ENCODE measurements at places on chromosomes 6 and 20. TPM values are rescaled to one million over a fixed set of nuclear protein-coding genes. Genes with fewer than 3 reads are reported as not detected.

Gene TFAP2A
- 2.3 TPM for total RNA-seq

Gene SLC18B1
- total RNA-seq = 15.5 TPM

Gene PSORS1C1
- not detected for total RNA-seq

Gene METTL24
- total RNA-seq = 1.8 TPM

Gene MMP24
- total RNA-seq = 113 TPM

Gene SLC17A1
- not detected for total RNA-seq

Gene CAP2
- total RNA-seq = 5.3 TPM

Gene DEFB113
- not detected for total RNA-seq

Gene ZNF343
- total RNA-seq = 11.3 TPM

Gene CST1
- not detected for total RNA-seq

Gene SMOC2
- total RNA-seq = 0.20 TPM

Gene RRAGD
- total RNA-seq = 18.4 TPM

Gene IL17A
- total RNA-seq = not detected

Gene TCP11
- not detected for total RNA-seq

Gene ANKRD60
- total RNA-seq = not detected

Gene LY6G5C
- not detected for total RNA-seq

Gene MAP3K5
- not detected for total RNA-seq

Gene CAGE1
- total RNA-seq = not detected

Gene SMLR1
- total RNA-seq = not detected

Gene ZSCAN31
- 10.6 TPM for total RNA-seq

Gene FERMT1
- not detected for total RNA-seq

Gene RIPOR2
- not detected for total RNA-seq

Gene CCDC170
- not detected for total RNA-seq

Measured in G401 (cell line).